Cerebellar nuclear complex (tissue), 1 donor: ENCODE measurements at places on chromosomes 12 and 14.

DNA sequence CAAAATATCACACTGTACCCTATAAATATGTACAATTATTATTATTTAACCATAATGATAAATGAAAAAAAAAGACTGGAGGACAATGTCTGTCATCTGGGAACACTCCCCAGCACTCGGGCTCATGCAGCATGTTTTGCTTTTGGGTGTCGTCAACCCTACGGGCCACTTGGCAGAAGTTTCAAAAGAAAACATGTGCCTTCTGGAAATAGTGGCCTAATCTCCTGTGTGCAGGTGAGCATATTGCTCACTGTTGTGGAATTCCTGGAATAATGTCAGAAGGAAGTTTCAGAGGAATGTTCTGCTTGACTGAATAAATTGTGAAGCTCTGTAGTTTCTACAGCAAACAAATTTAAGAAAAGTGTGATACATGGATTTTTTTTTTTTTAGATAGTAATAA is 298.3 kb downstream of the SSPN start:
- DNase-seq = no peak

- no peak for DNase-seq
Measured at GRCh38 chr14:89236851-89237250, 180.2 kb downstream of the FOXN3 start.

DNA sequence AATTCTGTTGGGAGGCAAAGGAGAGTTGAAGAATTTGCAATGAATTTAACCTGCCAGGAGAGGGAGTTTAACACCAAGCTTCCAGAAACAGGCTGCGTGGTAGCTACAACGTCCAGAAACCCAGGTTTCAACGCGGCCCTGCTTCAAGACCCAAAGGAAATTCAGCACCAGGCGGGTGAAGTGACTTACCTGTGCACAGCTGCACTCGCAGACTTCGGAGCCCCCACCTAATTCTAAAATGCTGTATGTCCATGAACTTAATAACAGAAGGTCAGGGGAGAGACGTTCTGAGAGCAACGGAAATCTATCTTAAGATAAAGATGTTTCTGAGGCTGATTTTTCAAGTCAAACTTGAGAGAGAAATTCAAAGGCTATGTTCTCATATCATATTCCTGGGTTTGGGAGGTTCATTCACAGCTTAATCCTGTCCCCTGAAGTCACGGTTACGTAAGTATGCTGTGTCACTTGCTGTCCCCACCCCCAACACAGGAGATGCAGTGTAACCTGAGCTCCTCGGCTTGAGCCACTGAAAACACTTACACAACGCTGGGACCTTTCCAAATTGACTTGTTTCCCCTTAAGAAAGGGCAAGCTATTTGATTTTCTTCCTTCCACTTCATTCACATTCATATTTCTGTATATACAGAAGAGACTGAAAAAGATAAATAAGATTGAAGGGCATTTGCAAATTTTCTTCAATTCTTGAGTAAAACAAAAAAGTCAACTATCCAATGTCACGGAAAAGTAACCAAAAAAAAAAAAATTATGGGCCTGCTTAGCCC is 22.7 kb downstream of the CLIP1 start:
- peak; percentile 48 for DNase-seq

GRCh38 chr14:67395876-67396189 is 16.1 kb downstream of the PLEK2 start:
- no peak for DNase-seq

DNA sequence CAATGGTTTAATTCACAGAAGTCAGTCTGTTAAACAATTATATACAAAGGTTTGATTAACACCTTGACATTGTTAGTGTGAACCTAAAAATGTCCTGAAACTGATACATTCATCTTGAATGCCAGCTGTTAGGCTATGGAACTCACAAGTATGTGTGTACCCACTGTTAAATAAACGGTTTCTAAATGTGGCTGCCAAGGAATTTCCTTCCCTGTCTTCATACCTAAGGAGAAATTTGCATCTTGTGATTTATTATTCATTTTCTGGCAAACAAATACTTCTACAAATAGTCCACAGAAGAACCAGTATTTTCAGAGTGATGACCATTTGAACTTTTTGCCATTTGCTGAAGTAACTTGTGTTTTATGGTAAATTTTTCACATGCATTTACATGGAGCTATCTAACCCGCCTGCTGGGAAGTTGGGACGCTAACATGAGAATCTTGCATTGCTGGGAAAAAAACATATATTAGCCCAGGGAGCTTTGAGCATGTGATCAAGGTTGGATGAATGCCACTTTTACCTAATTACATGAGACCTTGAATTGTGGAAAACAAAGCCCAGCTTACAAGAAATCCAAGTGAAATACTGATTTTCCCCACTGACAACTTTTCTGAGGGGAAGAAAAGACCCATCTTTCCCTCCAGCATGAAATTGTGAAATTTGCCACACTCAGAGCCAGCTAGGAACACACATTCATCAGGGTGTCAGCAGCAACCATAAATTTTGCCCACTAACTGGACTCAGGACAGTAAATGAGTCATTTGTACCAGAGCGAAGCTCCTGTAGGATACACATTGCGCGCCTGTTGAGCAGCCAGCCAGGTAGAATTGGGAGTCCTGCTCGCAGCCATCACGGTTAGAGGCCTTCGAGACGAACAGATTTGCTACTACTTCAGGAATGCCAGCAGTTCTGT is 118.0 kb downstream of the KICS2 start:
- no peak for DNase-seq

GRCh38 chr12:92133171-92133570 is 12.5 kb downstream of the BTG1 start:
- DNase-seq = no peak

GRCh38 chr12:42741771-42742510 is 152.4 kb upstream of the PRICKLE1 start:
- DNase-seq = no peak

DNA sequence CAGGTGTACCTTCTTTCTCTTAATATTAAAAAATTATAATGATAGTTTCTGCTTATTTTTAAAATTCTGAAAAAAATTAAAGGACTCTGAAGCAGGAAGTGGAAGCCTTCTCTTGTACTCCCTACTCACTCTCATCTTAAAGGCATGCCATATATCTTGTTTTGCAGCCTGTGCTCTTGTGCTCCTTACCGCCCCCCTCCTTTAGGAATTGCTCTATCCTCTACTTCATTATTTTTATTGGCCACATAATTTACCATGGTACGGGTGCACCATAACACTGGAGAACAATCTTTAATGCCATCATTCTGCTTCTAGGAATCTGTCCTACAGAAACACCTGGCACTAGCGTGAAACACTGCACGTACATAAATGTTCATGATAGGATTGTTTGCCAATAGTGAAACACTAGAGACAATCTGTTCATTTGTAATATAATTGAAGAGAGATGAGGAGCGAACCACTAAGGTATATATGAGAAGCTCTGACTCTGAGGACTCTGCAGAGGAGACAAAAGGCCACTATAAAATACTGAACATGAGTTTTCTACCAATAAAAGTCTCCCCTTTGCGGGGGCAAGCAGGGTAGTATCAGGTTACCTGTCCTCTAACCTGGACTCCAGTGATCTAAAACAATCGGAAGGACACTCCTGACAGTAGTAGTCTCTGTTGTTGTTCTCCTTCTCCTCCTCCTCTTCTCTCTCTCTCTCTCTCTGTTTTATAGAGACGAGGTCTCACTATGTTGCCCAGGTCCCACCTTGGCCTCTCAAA is 6.3 kb upstream of the NYNRIN start:
- no peak for DNase-seq

DNA sequence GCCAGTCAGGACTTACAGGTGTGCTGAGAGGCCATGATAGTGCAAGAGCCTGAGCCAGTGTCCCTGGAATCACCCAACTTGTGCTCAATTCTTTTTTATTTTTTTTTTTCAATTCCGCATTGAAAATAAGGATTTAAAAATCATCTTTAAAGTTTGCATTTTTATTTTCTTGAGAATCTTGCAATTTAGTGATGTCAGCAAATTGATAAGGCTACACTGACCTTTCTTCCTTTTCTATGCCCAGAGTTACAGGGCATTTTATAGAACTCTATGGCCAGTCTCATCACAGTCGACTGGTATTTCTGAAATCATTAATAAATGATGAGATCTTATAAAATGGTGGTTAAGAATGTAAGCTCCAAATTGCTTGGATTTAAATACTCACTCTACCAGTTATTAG is 63.3 kb upstream of the PRKD1 start:
- no peak for DNase-seq

DNA sequence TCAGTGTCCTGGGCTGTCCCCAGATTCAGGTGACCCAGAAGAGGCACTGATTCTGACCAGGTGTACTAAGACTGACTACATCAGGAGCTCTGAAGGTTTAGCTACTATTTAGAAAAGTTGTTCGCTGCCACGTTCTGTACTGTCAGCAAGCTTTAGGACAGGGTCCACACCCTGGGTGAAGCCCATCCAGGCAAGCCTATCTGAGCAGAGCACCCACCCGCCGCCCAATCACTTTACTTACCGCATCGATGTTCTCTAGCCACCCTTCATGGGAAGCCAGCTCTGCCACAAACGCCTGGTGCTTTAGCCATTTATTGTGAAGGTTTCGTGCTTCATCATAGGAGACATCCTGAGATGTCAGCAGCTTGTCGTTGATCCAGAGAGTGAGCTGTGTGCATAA is 79.8 kb downstream of the PLEKHG3 start:
- no peak for DNase-seq

DNA sequence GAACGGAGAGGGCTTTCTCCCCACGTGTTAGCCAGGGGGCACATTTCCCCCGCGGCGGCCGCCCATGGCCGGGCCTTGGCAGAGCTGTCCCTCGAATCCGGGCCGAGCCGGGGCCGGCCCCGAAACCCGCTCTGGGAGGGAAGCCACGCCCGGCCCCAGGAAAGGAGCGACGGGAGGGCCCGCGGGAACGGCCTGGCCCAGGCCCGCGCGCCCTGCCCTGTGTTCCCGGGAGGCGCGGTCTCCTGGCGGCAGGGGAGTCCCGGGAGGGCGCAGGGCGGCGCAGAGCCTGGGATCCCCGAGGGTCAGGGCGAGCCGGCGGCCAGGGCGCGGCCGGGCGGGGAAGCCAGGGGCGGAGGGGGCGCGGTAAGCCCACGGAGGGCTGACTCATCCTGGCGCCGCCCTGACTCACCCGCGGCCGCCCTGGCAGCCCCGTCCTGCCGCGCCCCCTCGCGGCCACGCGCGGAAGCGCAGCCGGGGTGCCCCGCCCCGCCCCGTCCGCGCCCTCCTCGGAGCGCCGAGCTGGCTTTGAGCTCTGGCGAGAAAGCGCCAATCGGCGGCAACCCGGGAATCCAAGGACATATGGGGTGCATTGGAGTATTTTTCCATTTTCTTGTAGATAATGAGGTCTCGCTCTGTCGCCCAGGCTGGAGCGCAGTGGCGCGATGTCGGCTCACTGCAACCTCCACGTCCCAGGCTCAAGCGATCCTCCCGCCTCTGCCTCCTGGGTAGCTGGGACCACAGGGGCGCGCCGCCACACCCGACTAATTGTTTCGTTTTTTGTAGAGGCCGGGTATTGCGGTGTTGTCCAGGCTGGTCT is 31.8 kb upstream of the PLEKHG6 start:
- no peak for DNase-seq

- no peak for DNase-seq
Measured at GRCh38 chr14:101198398-101199027, 295.0 kb upstream of the RTL1 start.
